ENCODE measurements at places on chromosomes 7 and 10.

DNA sequence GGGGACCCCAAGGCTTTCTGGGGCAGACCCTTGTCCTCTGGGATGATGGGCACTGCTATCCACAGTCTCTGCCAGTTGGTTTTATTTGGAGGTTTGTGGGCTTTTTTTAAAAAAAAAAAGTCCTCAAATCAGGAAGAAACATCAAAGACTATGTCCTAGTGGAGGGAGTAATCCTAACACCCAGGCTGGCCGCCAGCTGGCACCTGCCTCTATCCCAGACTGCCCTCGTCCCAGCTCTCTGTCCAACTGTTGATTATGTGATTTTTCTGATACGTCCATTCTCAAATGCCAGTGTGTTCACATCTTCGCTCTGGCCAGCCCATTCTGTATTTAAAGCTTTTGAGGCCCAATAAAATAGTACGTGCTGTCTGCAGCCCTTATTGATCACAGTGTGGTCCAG is 61.0 kb upstream of the LRRC4 start:
- no peak for DNase-seq

DNA sequence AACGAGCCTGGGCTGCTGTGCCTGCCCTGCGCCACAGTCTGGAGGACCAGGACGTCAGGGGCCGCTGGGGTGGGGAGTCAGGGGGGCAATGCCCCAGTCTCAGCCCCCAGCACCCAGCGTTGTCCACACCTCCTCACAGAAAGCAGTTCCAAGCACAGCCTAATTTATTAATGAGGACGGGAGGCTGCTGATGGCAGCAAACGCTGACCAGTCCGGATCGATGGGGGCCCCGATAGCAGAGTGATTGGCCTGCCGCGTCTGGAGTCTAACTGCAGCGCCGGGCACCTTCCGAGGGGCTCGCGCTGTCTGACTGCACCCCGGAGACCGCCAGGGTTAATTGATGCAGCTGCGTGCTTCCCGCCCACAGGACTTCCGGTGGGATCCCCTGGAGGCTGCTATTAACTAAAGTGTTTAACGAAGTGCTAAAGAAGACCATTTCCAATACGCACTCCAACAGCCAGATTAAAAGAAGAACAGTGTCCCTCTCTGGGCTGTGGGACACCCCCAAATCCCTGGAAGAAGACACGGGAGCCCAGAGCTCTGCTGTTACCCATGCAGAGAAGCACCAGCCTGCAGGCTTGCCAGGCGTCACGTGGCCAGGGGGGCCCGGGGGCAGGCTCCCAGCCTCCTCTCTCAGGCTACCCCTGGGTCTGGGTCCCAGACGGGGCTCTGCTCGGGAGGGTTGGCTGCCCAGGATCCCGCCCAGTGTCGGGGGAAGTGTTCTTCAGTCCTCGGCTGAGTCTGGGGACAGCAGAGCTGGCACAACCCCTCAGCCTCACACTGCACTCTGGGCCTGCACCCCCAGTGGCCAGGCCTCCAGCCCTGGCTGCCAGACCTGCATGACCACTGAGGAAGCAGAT is 63.8 kb downstream of the MICALL2 start:
- DNase-seq, result no peak

DNA sequence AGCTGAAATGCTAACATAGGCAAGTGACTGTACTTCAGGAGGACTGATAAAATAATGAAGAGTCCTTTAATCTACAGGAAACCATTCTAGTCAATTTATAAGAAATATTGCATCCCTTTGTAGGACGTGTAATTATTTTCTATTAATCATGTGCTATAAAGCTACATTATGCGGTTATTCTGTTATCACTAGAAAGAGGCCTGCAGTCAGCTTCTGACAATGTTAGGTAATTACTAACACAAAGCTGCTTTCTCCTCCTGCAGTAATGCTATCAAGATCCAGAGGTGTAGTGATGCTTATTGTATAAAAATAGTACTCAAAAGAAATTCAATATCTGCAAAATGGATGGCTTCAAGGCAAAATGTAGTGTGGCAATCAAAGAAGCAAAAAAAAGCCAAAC is 191.1 kb downstream of the SKAP2 start:
- DNase-seq, result no peak

GRCh38 chr7:25964483-25964991 is 187.5 kb upstream of the NFE2L3 start:
- DNase-seq, result no peak

DNA sequence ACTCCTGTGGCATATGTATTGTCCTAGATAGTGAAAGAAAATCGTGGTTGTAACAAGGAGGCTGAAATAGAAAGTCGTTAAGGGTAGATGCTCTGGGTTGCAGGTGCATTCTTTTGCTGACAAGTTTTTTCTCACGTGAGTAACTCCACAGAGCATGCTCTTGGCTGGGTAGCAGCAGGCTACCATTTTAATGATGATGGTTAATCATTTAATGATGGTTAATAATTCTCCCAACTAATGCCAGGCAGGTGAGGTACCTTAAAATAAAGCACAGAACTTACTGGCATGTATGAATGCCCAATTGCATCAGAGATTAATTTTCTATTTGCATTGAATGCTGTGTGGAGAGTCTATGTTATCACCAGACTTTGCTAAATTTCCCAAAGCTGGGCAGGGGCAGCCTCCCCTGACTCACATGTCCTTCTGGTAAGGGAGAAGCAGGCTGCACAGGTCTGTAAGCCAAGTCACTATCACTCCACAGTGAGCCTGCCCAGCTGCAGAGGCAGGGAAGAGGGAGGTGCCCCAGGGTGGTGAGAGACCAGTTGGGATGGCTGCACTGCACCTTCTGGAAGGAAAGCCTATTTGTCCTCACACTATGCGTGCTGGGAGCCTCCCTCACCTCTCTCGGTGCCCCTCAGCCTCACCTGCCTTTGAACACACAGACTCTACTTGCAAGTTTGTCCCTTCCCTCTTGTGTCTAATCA is 287.0 kb upstream of the IGFBP3 start:
- DNase-seq, result no peak

GRCh38 chr7:102896585-102896984 is 16.2 kb upstream of the LRRC17 start:
- DNase-seq, result no peak

DNA sequence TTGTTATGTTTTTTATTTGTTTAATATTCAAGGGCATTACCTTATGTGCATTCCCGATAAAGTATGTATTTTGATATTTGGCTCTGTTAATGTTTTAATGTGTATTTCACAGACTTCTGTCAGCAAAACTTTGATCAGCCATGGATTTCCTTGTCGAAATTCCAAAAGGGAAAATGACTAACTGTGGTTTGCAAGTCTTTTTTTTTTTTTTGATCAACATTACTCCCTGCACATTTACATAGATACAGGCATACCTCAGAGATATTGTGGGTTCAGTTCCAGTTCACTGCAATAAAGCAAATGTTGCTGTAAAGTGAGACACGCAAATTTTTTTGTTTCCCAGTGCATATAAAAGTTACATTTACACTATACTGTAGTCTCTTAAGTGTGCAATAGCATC is 351.9 kb downstream of the CXCL12 start:
- no peak for DNase-seq

GRCh38 chr7:2436341-2437104 is 33.1 kb downstream of the CHST12 start:
- no peak for DNase-seq

DNA sequence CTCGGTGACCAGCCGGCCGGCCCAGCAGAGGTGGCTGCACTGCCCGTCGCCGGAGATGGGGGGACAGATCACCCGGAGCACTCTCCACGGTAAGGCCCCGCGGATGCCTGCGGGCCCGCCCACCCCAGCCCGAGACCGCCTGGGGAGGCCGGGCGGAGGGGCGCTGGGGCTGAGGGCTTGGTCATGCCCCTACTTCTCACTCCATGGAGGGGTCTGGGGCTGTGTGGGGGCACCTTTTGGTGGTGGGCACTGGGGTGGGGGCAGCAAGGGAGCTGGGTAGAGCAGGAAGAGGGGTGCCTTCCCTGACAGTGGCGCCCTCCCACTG is 61.8 kb downstream of the NEURL1 start:
- no peak for DNase-seq

DNA sequence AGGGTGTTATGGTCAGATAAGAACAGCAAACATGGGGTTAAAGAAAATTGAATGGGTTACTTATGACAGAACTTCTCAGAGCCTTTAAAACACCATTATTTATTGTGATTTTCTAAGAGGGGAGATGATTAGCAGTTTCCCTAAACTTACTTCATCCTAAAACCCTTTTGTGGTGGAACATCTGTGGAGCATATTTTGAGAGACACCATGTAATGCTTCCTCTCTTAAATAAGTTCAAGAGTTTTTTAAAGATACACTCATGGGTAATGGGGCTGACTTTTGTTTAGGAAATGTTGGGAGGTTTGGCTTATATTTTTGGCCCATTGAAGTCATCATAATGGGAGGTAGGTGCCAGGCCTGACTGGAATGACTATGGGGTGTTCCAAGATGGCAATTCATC is 8.4 kb upstream of the PDCD4 start:
- no peak for DNase-seq

DNA sequence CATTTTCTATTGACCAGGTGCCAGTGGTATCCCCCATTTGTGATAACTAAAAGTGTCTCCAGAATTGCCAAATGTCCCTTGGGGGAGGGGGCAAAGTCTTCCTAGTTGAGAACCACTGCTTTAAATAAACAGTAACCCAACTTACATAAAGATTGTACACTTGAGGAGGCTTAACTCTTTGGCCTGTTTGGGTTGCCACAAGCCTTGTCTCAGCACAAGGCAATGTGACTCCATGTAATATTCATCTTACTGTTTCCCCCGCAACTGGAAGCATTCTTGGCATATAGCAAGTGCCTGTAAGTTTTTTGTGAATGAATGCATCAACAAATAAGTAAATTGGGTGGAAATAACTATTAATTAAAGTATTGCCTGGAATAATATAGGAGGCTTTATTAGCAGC is 108.3 kb downstream of the ANK3 start:
- no peak for DNase-seq

DNA sequence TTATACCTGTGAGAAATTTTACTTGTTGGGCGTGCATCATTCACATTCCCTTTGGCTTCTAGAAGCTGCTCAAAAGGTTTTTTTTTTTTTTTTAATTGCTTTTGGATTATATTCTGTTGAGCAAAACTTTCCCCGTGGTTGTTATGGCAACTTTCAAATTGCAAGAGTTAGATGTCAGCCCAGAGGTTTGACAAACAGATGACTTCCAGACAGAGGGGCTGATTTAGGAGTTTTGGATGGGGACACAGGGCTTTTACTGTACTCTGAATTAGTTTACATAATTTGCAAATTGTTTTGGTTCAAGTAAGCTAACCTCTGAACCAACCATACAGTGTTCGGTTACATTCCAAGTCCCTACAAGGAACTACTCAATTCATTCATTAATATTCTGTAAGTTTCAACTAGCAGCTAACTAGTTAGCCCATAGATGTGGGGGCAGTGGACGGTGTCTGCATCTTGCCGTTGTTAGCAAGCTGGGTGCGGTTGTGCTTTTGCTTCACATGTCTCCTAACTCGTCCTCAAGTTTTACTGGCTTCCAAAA is 66.4 kb upstream of the JAZF1 start:
- no peak for DNase-seq

GRCh38 chr10:11011984-11012383 is 5.7 kb upstream of the CELF2 start:
- DNase-seq, result no peak
